Cortex of kidney (tissue), 1 donor: ENCODE measurements at places on chromosomes 5 and 9.

DNA sequence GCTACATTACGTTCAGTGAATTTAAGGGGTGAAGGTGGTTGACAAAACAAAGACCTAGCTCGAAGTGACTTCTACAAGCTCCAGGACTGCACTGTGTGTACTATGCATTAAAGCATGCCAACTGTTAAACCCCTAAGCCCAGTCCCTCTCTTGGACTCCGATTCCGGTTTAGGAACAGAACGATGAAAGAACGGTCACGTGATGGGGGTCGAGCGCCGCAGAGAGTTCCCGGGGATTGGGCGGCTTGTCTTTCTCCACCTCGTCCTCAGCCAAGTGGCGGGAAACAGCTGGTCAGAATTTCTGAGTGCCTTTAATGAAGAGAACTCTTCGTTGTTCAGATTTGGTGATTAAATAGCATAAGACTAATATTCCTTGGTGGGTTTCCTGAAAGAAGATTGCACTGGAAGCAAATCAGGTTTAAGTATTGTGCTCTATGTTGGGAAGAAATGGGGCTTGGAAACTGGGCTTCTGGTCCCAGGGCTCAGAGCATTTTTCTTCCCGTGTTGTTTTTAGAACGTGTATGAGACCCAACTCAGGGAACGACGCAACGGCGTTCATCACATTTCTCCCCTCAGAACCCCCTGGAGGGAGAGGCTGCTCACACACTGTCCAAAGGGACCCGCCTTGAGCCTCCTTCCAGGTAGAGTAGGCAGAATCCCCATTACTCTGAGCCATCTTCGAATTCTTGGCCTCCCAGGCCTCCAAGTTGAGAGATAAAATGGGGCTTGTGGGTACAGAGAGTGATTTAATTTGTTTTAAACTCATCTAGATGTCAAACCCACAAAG lies 25.3 kb downstream of the IRX2 start:
- DNase-seq: no peak

- DNase-seq: no peak
Measured at GRCh38 chr5:140311011-140311467, 8.1 kb upstream of the PFDN1 start.

DNA sequence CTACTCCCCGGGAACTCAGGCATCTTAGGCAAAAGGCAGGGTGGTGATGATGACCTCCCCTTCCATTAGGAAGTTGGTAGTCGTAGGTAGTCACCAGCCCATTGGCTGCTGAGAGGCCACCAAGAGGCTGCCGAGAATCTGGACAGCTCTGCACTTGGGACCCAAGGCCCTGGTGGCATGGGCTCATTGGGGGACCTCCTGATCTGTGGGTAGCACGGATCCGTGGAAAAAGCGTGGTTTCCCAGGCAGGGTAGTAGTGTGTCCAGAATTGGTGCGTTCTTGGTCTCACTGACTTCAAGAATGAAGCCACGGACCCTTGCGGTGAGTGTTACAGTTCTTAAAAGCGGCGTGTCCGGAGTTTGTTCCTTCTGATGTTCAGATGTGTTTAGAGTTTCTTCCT lies 158.8 kb downstream of the CNTLN start:
- DNase-seq: no peak

GRCh38 chr9:127541865-127542264 lies 70.2 kb upstream of the STXBP1 start:
- no peak for DNase-seq

DNA sequence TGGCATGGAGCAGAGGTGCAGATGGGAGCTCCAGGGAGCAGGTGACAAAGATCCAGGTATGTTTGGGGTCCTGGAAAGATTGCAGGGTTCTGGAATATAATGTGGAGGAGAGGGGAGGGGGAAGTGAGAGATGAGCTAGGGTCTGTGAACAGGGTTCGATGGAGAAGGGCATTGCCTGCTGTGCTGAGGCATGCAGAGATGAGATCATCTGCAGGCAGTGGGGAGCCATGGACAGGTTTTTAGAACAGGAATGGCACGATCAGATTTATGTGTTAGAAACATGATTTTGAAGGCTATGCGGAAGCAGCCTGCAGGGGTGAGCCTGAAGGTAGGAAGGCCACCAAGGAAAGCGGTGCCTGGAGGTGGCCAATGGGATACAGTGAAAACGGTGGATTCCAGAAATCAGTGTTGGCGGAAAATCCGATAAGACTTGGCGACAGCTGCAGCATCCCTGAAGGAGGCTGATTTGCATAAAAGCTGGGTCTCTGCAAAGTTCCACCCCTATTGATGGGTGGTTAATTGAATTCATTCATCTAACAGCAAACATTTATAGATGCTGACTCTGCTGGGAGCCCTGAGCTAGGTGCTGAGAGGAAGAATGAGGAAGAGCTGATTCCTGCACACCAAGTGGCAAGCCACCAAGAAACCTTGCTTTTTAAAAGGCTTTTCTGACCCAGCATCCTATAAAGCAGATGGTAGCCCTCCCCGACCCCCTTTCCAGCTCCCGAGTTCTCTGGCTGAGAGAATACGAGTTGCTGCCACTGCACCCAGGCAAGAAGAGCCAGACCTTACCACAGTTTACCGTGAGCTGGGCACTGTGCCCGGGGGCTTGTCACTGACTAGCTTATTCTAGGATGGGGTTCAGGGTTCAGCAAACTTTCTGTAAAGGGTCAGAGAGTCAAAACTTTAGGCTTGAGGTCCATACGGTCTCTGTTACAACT lies 139.2 kb upstream of the SMIM23 start:
- DNase-seq: no peak

- no peak for DNase-seq
Measured at GRCh38 chr5:169595172-169595820, 11.7 kb downstream of the SPDL1 start.

- no peak for DNase-seq
Measured at GRCh38 chr9:123654994-123655637, 274.8 kb downstream of the DENND1A start.

GRCh38 chr9:123814496-123814895 lies 115.4 kb downstream of the DENND1A start:
- DNase-seq: no peak

- DNase-seq: no peak
Measured at GRCh38 chr9:126819482-126819881, 14.6 kb downstream of the ZBTB43 start.

DNA sequence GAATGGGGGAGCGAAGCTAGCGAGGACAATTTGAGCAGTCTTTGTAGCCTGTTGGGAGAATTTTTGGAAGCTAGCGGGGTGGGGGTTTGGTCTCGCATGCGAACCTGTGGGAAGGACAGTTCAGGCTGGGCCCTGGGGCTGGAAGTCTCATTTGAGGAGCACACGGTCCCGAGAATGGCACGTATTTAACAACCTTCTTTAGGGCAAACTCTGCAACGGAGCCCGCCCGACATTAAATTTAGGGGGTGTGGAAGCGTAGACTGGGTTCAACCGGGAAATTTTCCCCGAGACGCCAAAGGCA lies 35.2 kb upstream of the NFIB start:
- DNase-seq: no peak

GRCh38 chr5:170491479-170491878 lies 12.3 kb upstream of the KCNIP1 start:
- DNase-seq: no peak

GRCh38 chr5:102974177-102974576 lies 145.8 kb downstream of the GIN1 start:
- no peak for DNase-seq
